ENCODE measurements at places on chromosomes 12 and 14.

DNA sequence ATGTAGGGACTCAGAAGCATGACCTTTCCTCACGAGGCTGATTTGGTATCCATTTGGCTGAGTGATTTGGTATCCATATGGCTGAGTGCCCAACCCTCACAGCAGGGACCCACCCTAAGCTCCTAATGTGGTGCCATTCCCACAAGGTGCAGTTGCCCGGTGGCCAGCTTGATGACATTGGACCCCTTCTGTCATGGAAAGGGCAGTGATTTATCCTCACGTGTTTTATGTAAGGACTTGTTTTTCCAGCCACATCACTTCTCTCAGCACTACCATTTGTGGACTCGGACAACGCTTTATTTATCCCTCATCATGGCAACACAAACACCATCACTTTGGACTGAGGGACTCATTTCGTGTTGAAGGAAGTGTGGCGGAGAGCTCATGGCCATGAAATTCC is 8.5 kb upstream of the CDC42BPB start:
- no peak for DNase-seq

GRCh38 chr14:75141967-75142366 is 15.1 kb upstream of the NEK9 start:
- no peak for DNase-seq

- DNase-seq, result no peak
These were observed 172.3 kb upstream of the ATXN7L3B start for GRCh38 chr12:74365178-74365964.

DNA sequence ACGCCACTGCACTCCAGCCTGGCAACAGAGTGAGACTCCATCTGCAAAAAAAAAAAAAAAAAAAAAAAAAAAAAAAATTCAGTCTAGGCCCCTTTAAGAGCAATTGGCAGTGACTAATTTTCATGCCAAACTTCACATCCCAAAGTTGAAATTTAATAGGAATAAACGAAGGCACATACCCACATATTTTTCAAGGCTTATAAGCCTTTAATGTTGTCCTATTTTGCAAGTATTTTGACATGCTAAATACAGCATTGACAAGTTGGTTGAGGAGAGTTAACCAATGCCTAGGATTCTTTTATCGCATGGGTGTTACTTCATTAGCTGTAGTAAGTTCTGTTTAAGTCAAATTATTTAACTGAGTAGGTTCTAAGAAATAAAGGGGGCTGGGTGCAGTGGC is 23.5 kb upstream of the HIP1R start:
- no peak for DNase-seq

DNA sequence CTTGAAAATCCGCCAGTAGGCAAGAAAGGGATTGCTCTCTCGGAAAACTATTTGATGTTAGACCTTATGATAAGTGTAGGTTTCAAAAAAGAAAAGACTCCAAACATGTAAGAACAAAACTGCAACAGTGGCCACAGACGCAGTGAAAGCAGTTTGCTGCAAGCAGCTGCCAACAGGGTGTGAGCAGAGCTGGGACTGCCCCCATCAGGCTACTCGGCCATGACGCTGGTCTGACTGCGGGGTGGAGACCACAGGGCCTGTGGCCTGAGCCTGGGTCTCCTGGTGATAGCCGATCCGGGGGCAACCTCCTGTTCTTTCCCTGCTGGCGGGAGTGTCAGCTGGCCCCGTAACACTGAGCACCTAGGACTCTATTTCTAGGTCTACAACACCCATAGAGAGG is 63.2 kb downstream of the AMN start:
- DNase-seq, result no peak

GRCh38 chr14:64912261-64912660 is 2.0 kb upstream of the CHURC1 start:
- DNase-seq, result no peak

DNA sequence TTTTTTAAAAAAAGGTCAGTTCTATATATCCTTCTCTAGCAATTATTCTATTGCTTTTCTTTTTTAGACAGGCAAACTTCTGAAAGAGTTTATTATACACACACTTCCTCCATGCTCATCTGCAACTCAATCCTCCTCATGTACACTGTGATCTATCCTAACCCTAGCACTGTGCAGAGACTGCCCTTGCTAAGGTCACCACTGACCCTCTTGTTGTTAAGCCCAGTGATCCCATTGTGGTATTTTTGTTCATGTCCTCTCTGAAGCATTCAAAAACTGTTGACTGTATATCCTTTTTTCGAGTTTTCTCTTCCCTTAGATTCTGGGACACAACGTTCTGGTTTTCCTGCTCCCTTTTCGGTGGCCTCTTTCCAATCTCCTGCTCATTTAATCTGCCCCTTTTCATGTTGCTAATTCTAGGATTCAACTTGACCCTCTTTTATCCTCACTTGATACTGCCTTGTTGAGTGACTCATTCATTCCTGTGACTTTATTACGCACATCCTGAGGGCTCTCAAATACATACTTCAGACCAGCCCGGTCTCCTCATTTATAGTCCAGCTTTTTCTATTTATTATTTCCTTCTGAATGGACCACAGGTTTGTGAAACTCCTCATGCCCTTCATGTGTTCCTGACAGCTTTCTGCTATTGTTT is 53.9 kb upstream of the PTPRB start:
- DNase-seq, result no peak

GRCh38 chr12:1883513-1883912 is 34.9 kb downstream of the CACNA2D4 start:
- no peak for DNase-seq

DNA sequence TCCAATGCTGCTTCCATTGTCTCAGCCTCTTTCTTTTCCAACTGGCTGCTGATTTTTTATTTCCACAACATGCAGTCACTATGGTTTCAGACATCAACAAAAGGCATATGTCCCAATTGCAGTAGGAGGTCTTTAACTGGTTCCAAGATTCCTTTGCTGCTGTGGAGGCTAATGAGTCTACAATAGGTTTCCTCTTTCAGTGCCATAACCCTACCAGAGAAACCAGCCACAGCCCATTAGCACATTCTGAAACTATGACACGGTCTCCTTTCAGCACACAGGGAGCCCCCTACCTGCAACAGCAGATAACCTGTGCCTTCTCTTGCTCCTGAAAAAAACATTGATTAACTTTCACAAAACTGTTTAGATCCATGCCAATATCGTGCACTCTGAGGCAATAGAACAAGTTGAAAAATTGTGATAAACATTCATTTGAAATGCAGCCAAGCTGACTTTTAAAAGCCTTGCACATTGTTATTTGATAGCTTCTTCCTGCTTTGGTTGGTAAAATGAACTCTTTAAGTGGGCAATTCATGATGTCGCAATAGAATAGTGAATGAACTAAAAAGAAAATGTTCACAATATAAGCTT is 32.4 kb downstream of the PLEKHG7 start:
- DNase-seq, result no peak

DNA sequence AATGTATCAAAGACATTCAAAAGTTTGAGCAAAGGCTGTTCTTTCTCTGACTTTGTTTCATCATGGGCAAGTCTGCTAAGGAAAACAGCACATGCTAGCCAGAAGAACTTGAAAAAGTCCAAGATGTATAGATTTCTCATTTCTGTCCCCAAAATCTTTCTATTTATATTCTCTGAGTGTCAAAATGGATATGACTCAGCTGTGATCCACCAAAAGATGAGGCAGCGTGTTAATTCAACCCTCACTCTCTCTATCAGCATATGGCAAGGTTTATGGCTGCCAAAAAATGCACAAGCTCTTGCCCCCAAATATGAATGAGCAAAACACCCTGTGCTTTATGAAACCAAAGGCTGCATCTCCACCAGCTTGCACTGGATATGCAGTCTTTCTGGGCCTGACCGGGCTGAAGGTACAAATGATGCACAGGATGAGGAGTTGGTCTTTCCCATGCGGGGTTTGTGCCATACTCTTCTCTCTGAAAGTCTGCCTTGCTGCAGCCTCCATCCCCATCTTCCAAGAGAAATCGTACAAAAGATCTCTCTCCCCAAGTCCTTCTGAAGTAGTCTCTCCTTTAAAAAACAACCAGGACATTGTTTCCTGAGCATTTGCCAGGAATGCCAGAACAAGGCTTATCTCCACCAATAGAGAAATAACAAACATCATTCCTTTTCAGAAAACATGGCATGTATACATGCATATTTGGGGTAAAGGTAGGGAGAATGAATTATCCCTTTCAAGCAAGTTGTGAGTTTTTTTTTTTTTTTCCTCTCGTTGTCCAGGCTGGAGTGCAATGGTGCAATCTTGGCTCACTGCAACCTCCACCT is 203.4 kb downstream of the TMX1 start:
- DNase-seq, result no peak

- DNase-seq, result peak; percentile 41
These were observed 180.8 kb downstream of the EFCAB11 start for GRCh38 chr14:89773644-89774316.

DNA sequence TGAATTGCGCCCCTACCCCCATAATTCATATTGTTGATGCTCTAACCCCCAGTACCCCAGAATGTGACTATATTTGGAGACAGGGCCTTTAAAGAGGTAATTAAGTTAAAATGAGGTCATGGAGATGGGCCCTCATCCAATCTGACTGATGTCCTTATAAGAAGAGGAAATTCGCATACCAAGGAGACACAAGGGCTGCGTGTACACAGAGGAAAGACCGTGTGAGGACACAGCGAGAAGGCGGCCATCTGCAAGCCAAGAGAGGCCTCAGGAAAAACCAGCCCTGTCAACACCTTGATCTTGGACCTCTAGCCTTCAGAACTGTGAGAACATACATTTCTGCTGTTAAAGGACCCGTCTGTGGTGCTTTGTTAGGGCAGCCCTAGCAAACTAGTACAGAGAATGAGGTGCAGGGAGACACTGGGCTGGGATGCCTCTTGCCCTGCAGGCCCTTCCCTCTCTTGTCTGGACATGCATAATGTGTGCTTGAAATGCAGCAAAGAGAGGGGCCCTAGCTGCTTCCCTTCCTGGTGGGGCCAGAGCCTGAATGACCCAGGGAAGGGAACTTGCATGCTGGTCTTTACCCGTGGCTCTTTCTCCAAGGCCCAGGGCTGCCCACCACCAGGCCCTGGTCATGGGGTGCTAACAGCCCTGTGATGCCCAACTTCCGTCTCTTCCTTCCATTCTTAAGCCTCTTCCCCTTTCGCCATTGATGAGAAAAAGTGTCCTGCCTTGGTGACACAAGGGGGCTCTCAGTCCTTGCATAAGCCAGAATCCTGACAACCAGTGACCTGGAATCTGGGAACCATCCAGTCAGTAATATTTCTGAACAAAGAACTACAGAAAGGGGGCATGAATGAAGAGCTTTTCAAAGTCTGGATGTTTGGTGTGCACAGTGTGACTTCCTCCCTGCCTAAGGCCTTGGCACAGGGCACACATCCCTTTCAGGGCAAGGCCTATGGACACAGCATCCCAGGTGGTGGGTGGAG is 50.0 kb upstream of the GPATCH2L start:
- DNase-seq, result no peak

DNA sequence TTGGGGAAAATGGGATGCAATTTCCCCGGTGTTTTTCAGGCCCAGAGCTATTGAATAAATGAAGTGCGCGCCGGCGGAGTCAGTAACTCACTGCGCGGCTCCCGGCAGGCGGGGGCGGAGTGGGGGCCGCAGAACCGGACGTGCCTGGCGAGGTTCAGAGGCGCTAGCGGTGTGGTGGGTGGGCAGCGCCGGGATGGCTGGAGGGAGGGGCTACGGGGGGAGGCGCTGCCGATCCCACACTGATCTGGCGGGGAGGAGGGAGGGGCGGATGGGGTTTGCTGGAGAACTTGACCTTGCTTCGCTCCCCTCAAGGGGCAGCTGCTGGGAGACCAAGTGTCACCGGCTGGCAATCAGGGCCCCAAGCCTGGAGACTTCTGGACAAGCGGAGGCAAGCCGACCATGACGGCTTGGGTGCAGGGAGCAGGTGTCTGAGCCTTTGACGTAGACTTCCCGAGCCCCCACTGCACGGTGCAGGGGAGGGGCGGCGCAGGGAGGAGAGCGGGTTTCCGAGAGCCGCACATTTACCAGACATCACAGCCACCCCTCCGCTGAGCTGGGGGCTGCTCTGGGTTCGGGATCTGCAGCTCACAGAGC is 174.1 kb upstream of the RTL1 start:
- DNase-seq, result no peak

GRCh38 chr12:122870867-122871664 is 24.9 kb downstream of the VPS37B start:
- no peak for DNase-seq

GRCh38 chr12:54197010-54197409 is 8.2 kb upstream of the SMUG1 start:
- DNase-seq, result no peak

DNA sequence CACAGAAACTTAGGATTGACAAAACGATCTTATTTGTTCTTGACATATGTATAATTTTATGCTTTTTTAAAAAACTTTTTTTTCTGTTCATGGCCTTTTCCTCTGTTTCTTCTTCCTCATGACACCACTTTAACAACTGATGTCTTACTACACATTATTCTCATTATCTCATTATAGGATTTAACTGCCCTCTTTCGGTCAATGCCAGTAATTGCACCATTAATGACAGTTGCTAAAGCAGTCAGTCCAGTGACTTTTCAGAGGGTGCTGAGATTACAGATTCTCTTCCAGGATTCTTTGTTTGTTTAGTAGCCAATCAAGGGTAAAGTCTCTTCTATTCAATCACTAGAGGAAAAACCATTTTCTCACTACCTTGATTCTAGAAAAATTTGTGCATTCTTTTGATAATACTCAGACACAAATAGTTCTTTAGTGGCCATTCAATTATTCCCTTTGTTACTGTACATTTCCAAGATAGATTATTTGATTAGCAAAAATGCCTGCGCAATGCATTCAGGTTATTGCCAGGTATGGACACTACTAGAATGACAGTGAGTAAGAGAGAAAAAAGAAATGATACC is 50.1 kb downstream of the KLRG1 start:
- no peak for DNase-seq

DNA sequence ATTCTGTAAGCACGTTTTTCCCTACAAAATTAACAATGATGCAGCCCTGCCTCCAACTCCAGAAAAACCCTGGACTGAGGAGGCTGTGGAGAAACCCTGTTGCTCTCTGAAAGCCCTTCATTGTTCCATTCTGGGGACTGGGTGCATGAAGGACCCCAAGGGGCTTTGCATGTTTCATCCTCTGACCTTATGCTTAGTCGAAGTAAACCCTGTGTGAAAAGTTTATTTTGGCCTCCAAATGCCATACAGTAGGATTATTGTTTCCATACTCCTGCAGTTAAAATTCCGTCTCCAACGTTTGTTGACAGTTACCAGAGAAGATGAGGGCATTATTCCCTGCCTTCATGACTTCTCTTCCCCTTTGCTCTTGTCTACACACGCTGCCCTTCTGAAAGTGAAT is 46.0 kb downstream of the CKB start:
- no peak for DNase-seq

DNA sequence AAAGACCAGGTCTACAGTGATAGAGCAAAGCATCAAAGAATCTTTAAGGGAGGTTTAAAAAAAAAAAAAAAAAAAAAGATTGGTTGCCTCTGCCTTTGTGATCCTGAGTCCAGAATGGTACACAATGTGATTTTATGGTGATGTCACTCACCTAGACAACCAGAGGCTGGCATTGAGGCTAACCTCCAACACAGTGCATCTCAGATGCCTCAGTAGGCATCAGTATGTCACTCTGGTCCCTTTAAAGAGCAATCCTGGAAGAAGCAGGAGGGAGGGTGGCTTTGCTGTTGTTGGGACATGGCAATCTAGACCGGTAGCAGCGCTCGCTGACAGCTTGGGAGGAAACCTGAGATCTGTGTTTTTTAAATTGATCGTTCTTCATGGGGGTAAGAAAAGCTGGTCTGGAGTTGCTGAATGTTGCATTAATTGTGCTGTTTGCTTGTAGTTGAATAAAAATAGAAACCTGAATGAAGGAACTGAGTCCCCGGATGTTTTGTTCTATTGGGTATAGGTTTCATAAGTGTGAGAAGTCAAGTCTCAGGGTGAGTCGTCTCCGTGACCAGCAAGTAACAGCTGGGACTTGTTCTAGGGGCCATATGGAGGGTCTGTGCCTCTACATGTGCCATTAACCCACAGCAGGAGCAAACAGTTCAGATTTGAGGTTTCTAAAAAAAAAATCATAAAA is 9.3 kb downstream of the PEBP1 start:
- DNase-seq, result no peak
